ENCODE measurements at places on chromosomes 13 and 19.

DNA sequence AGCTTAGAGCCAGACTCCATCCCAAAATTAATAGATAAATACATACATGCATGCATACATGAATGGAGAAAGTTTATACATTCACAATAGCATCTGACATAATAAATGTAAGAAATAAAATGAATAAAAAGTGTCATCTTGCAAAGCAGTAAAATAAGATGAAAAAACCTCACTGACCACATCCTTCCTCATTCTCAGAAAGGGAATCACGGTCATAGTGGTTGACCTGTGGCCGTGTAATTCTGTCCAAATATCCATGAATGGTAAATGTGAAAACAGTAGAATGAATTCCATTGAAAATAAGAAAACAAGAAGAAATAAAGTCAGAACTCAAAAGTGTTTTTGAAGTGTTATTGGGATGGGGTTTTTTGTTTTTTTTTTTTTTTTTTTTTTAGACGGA lies 9.8 kb upstream of the CDC42EP5 start:
- no peak for DNase-seq

DNA sequence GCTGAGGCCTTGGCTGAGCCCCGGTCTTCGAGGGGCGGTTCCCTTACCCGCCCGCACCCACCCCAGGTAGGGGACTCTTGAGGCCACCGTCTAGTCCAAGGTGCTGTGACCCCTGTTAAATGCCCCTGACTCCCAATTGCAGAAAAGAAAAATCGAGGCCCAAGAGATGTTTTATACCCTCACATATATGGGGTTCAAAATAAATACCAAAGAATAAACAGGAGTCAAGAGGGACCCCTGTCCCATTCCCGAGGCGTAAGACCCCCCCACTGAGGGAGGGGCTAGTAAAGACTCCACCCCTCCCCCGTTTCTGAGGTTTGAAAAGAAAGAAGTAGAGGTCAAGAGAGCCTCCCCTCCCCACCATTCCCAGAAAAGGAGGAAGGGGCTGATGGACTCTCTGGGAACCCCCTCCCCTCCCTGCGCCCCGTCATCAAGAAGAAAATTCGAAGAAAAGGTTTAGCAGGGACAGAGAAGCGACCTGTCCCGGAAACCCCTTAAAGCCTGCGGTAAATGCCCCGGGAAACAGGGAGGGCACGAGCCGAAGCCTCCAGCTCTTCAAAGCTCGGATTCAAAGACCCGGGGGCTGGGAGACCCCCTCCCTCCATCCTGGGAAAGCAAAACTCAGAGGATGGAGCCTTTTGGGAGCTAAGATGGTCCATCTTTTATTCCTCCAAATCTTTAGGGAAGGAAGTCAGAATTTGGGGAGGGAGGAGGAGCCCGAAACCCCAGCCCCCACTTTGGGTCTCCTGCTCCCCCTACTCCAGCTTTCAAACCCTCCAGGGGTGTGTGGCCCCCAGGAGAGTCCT lies 755 bp upstream of the RAB3A start:
- no peak for DNase-seq

- DNase-seq = no peak
These were observed 5.2 kb upstream of the REXO1 start for GRCh38 chr19:1853295-1854038.

- no peak for DNase-seq
These were observed 26.2 kb downstream of the TUBA3C start for GRCh38 chr13:19155321-19155861.

- DNase-seq = no peak
These were observed 28.3 kb downstream of the SMAD9 start for GRCh38 chr13:36891752-36892151.

GRCh38 chr13:86003029-86003428 lies 203.8 kb upstream of the SLITRK6 start:
- no peak for DNase-seq

GRCh38 chr13:37100731-37101130 lies 4.7 kb downstream of the CSNK1A1L start:
- no peak for DNase-seq

DNA sequence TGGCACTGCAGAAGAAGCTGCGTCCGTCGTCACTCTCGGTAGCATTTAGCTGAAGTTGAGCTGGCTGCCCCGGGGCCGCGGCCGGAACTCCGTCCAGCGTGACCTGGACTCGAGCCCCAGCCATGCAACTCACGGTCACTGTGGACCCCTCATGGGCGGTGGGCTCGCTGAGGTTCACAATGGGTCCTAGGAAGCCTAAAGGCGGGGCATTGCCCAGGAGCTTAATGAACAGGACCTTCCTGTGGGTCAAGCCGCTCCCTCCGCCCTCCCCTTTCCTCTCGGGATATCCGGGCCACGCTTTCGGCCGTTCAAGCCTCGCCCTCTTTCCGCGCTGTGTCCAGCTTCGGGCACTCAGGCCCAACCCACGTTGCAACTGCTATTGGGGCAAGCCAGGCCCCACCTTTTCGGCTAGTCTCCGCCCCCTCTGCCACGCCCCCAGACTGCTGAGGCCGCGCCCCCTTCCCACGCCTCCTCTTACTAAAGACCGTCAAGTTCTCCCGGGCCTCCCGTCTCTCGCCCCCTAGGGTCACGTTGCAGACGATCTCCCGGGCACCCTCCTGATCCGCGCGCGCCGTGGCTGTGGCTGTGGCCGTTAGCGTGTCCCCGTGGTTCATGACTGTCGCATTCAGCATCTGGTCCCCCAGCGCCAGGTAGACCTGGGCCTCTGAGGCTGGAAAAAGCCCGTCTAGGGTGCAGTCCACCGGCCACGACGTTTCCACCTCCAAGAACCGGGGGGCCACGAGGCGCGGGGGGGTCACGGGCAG lies 1.4 kb upstream of the RAVER1 start:
- peak; percentile 48 for DNase-seq

- DNase-seq = no peak
These were observed 3.1 kb upstream of the SPIB start for GRCh38 chr19:50415661-50416033.

GRCh38 chr13:99339736-99340397 lies 32.7 kb upstream of the GPR183 start:
- DNase-seq = no peak

- no peak for DNase-seq
These were observed 147.5 kb downstream of the VWA8 start for GRCh38 chr13:41813426-41813825.

GRCh38 chr19:28103921-28104320 lies 1109.0 kb downstream of the UQCRFS1 start:
- no peak for DNase-seq

DNA sequence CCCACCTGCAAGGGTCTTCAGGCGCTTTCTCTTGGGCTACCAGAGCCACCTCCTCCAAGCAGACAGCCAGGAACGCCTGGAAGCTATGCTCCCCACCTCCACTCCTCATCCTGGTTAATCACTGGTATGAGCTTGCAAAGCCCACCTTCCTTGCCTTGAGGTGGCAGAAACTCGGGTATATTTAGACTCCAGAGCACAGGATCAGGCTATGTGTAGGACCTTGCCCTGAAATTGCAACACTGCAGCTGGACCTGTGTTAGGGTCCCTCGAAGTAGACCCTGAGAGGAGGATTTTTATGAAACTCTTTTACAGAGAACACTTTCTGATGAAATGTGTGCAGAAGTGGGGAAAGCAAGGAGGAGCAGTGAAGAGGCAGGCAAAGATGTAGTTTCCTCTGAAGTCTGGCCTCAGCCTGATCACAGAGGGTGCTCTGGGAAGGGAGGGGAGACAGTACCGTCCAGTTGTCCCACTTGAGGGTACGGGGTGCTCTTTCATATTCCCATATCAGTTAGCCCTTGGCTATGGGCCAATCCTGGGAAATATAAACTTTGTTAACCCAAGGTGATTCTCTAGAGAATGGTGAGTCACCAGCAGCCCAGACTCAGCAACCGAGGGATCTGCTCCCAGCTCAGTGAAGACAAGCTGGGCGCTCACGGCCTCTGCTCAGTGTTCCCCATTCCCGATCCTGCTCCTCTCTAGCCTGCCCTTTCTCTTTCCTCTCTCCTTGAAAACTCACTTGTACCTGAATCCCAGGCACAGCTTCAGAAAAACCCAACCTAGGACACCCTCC lies 157.9 kb downstream of the UQCRFS1 start:
- DNase-seq = no peak

- no peak for DNase-seq
These were observed 4.0 kb downstream of the SYT5 start for GRCh38 chr19:55176076-55176475.

- no peak for DNase-seq
These were observed 820.5 kb downstream of the DACH1 start for GRCh38 chr13:71046360-71047079.

GRCh38 chr19:478236-478903 lies 17.5 kb upstream of the SHC2 start:
- no peak for DNase-seq

DNA sequence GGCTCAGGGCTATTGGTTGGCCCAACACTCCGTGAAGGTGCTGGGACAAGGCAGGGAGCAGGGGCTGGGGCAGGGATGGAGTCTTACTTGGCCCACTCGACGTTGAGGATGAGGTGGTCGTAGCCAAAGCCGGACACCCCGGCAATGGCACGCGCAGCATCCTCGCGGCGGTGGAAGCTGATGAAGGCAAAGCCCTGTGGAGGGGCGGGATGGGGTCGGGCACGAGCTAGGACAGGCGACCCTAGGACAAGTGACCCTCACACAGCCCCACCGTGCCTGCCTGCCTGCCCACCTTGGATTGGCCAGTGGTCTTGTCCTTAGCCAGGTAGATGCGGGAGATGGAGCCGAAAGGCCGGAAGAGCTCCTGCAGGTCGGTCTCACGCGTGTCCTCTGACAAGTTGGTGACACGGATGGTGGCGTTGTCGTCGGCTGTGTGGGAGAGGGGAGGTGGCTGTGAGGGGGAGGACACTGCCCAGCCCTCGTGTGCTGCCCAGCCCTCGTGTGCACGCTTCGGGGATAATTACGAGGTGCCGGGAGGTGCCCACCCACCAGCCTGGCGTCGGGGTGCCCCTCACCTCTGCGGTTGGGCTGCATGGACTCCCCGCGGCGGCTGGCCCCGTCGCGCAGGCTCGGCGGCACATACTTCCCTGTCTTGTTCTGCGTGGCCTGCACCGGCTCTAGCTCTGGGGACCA lies 4.0 kb downstream of the P2RY11 start:
- DNase-seq = no peak

DNA sequence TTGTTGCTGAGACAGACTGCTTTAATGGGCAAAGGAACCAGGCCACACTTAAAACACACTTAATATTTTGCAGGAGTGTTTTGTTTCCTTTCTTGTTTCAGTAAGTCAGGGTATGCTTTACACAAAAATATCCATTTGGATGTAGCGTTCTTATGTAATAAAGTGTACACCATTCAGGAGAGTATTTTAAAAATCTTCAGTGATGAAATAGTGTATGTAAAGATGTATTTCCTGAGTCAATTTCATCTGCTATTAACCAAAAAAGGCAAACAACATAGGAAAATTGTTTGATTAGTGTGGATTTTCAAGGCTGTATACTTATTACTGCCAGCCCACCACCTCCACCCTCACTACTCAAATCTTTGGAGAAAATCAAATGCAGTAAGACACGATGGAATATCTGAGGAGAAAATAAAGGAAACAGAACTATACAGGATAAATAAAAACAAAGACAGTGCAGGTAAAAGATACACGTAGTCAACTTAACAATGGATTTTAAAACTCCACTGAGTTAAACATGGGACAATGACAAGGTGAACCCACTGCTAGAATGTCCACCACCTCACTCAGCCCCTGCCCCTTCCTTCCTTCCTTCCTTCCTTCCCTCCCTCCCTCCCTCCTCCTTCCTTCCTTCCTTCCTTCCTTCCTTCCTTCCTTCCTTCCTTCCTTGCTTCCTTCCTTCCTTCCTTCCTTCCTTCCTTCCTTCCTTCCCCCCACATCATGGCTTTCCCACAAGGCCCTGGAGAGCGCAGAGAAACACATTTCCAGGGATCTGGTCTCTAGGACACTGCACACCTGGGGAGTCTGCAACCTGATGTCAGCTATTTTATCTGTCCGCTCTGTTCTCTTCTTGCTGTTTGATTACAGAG lies 360.3 kb downstream of the IRS2 start:
- no peak for DNase-seq

DNA sequence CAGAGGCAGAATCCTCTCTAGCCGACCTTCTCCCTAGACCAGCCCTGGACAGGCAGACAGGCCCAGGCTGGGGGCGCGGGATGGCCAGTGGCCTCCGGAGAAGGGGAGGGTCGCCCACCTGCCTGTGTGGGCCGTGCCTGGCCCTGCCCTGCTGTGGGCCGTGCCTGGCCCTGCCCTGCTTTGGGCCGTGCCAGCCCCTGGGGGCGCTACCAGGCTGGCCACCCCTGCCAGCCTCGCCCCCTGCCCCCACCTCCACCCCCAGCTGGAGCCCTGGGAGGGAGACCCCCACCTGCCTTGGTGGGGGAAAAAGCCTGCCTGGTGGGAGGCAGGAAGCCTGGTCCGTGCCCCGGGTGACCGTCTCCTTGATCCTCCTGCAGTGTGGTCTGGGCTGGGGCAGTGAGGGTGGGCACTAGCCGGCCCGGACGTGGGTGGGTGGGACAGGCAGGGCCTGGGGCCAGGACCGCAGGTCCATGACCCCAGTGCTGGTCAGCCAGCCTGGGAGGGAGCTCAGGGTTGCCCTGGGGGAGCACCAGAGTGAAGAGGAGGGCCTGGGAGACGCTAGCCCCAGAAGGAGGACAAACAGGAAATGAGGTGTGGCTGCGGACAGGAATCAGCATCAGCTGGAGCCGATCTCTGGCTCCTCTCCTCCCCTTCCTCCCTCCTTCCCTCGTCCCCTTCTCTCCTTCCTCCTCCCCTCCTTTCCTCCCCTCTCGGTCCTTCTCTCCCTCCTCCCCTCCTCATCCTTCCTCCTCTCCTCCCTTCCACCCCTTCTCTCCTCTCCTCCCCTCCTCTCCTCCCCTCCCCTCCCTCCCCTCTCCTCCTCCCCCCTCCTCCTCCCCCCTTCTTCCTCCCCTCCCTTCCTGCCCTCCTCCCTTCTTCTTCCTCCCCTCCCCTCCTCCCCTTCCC lies 5.1 kb upstream of the MKNK2 start:
- no peak for DNase-seq

GRCh38 chr19:21028969-21029268 lies 8.5 kb downstream of the ZNF430 start:
- no peak for DNase-seq
